T-helper 17 cell (primary cell): ENCODE measurements at places on chromosomes 12 and 14. TPM values are rescaled to one million over a fixed set of nuclear protein-coding genes. Genes with fewer than 3 reads are reported as not detected.

Gene MMP17
- total RNA-seq: 2.5 TPM

Gene WNT1
- total RNA-seq: 2.3 TPM

Gene SLC25A21
- not detected for total RNA-seq

Gene ANKRD9
- 17.6 TPM for total RNA-seq

DNA sequence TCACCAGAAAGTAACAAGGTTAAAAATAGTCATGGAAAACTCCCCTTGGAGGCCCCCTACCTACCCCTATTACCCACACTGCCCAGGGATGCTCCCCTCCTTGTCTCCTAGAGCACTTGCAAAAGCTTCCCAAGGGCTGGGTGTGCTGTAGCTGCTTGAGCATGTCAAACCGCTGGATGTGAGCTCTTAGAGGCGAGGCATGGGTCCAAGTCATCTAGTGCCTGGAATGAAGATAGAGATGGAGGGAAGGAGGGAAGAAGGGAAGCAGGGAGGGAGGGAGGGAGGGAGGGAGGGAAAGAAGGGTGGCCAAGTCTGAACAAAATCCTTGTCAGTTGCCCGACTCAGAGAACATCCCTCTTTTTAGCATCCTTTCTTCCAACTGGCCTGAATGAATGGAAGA lies 43.1 kb downstream of the LTBP2 start:
- no peak for DNase-seq

DNA sequence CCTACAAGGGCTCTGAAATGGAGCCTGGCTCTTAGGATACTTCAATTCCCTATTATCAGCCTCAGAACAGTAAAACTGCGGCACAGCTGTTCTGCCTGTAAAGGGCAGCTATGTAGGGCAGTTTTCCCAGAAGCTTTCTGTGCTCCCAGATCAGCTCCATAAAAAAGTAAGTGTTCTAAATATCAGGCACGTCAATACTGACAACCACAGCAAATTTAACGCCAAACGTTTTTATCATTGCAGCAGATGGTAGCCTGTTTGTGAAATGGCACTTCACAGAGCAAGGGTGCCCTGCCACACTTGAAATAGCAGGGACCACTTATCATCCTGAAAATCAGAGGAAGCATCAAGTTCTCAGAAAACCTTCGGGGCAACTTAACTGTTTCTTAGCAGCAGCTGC lies 54.8 kb upstream of the PTHLH start:
- no peak for DNase-seq

DNA sequence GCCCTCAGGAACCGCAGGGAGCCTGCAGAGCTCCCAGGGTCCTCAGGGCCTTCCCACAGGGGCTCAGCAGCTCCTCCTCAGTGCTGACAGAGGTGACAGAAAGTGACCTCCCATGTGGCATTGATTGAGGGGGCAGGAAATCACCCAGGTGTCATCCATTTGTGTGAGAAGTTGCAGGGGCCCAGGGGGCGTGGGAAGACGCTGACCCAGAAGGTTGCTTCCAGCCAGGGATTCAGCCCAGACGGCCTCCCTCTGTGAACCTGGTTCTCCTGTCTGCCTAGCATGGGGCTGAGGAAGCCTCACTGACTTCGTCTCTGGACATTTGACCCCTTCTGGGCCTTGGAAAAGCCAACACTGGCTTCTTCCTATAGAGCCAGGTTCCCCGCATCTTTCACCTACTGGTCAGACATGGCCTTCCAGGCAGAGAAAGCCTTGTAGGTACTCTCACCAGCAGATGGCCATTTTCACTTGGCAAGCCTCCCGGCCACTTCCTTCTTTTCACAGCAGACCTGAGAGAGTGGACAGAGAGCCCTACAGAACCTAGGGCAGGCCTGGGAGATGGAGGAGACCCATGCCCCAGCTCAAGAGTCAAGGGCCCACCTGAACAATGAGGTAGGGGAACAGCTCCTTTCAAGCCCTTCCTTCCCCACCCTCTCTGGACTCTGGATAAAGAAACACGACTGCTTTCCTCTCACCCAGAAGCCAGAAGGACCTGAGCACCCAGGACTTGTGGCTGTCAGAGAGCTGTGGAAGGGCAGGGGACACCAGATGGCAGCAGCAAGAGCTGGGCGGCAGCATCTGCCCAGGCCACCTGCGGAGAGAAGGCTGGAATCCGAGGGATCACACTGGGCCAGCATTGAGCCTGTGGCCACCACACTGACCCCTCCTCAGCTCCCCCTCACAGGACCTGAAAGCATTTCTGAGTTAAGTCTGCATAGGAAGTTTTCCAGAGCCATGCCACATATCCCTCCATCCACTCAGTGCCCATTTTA lies 377.8 kb downstream of the DPF3 start:
- DNase-seq: no peak

GRCh38 chr14:60965402-60965801 lies 15.5 kb downstream of the TRMT5 start:
- no peak for DNase-seq

DNA sequence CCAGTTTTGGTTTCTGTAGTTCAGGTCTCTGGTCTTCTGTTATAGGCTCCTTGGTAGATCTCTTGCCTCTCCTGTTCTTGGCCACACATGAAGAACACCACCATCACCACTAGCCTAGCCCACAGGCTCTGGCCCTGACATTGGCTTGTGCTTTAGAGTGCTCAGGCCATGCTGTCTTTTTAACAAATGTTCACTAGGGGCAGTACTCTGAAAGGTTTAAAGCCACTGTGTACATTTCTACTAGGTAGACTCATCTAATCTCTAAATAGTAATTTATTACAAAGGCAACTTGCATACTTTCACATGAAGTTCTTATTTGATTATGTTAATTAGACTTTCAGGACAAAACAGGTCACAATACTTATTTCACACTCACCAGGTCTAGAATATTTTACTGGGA lies 38.3 kb downstream of the PDE6H start:
- no peak for DNase-seq

- DNase-seq: peak; percentile 7
Measured at GRCh38 chr14:100524933-100525243, 62.3 kb downstream of the BEGAIN start.

- no peak for DNase-seq
Measured at GRCh38 chr12:126558219-126558618, 1493.0 kb downstream of the AACS start.

DNA sequence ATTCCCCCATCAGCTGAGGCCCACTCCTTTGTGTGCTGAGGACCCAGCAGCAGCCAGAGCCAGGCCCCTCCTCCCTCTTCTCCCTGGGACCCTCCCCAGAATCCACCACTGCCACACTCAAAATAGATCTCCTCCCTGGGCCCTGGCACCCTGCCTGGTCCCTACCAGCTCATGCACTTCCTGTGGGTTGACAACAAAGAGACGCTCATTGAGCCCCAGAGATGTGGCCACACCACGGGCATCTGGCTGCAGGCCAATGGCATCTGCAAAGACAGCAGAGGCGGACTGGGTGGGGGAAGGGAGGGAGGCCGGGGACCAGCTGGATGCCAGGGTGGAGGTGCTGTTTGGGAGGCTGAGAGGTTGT lies 16.0 kb upstream of the ENDOU start:
- peak; percentile 40 for DNase-seq

DNA sequence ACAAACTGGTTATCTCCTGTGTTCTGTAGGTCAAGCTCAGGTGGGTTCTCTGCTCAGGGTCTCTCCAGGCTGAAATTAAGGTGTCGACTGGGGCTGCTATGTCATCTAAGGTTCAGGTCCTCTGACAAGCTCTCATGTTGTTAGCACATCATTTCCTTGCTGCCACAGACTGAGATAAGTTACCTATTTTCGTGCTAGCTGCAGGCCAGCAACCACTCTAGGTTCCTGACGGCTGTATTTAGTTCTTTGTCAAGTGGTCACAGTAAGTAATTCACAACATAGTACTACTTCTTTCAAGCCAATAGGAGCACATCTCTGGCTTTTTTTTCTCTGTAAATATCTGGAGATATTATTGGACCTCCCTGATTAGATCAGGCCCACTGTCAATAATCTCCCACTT lies 169.3 kb upstream of the CAND1 start:
- DNase-seq: no peak
